ENCODE measurements at places on chromosomes 13 and 19.

DNA sequence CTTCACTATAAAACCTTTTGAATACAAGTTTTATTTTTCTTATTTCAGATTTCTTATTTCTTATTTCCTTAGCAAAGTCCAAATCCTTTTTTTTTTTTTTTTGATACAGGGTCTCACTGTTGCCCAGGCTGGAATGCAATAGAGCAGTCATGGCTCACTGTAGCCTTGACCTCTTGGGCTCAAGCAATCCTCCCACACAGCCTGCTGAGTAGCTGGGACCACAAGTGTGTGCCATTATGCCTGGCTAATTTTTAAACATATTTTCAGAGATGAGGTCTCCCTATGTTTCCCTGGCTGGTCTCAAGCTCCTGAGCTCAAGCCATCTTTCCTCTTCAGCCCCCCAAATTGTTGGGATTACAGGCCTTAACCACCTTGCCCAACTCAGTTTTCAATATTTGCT is 334.3 kb downstream of the DLEU7 start:
- no peak for DNase-seq

DNA sequence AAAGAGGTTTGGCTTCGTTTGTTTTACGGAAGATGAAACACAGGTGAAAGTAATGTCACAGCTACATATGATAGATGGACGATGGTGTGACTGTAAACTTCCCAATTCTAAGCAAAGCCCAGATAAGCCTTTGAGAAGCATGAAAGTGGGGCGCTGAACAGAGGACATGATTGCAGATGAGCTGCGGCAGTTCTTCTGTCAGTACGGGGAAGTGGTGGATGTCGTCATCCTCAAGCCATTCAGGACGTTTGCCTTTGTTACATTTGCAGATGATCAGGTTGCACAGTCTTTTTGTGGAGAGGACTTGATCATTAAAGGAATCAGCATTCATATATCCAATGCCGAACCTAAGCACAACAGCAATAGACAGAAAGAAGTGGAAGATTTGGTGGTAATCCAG is 111.5 kb upstream of the DIAPH3 start:
- no peak for DNase-seq

- no peak for DNase-seq
These were observed 23.4 kb downstream of the MBD3L2B start for GRCh38 chr19:6997679-6998445.

DNA sequence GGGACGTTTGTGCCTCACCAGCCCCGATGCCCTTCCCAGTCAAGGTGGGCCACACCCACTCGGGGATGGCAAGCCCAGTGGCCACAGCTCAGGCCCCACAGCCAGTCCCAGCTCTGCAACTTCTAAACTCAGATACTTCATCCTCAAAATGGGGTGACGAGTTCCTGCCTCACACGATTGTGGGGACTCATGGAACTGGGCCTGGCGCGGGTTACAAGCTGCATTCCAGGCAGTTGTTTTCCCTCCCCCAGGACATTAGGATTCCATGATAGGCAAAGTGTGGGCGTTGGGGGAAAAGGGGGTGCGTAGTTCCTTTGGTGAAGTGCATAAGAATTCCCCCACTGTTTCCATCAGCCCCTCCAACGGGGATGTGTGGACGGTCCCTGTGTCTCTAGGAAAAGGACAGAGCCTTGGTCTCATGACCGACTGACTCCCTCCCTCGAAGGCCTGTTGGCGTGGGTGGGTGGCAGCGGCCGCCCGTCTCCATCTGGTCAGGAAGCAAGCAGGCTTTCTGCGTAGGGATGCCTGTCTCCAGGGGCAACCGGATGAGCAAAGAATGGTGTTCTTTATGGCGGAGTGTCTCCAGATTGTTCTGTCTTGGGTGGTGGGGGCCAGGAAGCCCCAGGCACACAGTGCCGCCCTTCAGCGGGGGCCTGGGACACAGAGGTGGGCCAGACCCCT is 21.1 kb upstream of the NPAS1 start:
- DNase-seq, result no peak

GRCh38 chr13:61084988-61085387 is 330.7 kb downstream of the PCDH20 start:
- DNase-seq, result no peak

GRCh38 chr19:16366056-16366432 is 41.4 kb downstream of the KLF2 start:
- no peak for DNase-seq

- DNase-seq, result no peak
These were observed 39.5 kb upstream of the TEX29 start for GRCh38 chr13:111280681-111281585.

GRCh38 chr13:93953841-93954240 is 525.6 kb downstream of the DCT start:
- no peak for DNase-seq

DNA sequence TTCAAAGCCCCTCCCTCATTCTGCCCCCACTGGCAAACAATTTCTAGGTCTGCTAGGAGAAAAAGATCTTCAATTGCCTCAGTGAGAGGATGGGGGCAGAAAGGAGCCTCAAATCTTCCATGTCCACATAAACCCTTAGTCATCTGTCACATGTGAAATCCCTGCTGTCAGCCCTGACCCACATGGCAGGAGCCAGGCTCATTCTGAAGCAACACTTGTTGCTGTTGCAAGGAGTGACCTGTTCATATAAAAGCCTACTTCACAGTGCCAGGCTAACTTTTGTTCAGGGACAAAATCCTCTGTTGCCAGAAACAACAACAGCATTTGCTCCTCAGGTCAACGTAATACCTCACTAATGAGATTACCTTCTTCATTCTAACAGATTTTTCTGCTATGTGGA is 70.5 kb downstream of the IRS2 start:
- no peak for DNase-seq

DNA sequence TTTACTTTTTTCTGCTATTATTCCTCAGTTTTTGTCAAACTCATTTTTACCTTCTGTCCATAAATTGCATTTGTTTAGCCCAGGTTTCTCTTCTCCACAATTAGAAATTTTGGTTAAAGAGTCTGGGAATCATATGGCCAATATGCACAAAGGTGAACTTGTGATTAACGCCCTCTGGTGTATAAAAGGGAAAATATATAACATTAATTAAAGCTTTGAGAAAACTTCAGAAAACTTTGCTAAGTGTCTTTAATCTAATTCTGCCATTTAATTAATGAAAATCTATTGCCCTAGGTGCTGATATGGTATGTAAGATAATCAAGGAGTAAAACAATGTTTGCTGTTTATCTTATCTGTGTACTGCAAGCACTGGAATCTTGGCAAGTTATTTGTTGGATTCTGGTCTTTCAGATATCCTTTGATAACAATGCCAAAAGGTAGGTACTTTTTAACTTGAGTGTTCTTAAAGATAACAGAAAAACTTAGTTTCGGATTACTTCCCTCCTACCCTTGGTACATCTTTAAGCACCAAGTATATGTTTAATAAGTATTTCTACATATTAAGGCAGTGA is 402.6 kb downstream of the SUCLA2 start:
- DNase-seq, result no peak

GRCh38 chr13:114104655-114105520 is 27.5 kb downstream of the RASA3 start:
- no peak for DNase-seq

DNA sequence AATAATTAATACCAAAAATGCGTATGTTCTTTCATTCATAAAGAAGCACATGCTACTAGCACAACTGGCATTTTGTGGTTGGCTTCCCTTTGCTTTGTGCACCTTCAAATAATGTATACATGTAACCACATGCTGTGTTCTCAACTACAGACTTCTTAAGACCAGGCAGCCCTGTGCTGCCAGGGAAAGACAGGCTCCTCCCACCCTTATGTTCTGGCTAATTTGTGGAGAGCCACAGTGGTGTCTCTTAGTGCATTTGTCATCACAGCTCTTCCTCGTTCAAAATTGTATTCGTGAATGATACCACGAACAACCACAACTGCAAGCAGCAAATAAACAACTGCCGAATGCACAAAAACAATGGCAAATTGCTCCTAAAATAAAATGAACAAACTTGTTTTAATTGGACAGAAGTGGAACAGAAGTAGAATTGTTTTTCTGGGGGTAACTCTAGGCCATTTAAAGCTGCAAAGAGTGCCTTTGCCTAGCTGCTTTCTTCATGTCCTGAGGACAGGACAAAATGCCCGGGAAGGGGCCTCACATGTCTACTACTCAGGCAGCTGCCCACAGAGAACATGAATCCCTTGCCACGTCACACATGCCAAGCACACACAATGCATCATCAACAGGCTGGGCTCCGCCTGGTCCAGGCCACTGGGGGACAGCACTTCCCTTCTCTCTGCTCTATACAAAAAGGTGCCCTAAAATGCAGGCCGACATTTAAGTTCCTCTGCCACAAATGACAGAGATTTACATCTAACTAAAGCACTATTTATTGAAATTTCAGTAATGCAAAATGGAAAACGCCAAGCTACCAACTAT is 21.7 kb downstream of the IRS2 start:
- DNase-seq, result no peak

- DNase-seq, result no peak
These were observed 27.1 kb downstream of the LNX2 start for GRCh38 chr13:27593267-27593666.

DNA sequence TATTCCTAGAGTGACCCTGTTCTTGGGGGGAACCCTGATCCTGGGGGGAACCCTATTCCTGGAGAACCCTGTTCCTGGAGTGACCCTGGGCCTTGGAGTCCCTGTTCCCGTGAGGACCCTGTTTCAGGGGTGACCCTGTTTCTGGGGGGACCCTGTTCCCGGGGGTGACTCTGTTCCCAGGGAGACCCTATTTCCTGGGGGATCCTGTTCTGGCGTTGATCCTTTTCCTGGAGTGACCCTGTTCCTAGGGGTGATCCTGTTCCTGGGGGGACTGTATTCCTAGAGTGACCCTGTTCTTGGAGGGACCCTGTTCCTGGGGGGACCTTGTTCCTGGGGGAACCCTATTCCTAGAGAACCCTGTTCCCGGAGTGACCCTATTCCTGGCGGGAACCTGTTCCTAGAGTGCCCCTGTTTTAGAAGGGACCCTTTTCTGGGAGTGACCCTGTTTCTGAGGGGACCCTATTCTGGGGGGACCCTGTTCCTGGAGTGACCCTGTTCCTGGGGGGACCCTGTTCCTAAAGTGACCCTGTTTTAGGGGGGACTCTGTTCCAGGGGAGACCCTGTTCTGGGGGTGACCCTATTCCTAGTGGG is 15.0 kb downstream of the GNA15 start:
- no peak for DNase-seq

- DNase-seq, result no peak
These were observed 60.7 kb upstream of the GPR183 start for GRCh38 chr13:99367663-99368448.

DNA sequence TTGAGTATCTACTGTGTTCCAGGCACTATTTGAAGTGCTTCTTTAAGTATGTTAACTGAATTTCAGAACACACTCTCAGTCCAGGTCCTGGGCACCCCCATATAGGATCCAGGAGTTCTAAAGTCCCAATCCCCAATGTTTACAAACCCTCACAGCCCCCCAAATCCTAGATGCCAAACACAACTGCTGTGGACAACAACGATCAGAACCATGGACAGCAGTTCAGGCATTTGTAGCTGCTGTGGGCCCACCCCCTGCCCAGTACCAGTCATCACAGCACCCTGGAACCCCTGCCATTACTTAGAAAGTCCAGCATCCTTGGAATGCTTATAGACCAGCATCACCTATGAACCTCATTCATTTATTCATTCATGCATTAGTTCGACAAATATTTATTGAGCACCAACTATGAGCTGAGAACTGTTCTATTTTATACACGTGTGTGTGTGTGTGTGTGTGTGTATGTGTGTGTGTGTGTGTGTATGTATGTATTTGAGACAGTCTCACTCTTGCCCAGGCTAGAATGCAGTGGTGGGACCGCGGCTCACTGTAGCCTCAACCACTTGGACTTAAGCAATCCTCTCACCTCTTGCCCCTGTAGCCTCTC is 19.3 kb upstream of the SDHAF1 start:
- DNase-seq, result no peak

DNA sequence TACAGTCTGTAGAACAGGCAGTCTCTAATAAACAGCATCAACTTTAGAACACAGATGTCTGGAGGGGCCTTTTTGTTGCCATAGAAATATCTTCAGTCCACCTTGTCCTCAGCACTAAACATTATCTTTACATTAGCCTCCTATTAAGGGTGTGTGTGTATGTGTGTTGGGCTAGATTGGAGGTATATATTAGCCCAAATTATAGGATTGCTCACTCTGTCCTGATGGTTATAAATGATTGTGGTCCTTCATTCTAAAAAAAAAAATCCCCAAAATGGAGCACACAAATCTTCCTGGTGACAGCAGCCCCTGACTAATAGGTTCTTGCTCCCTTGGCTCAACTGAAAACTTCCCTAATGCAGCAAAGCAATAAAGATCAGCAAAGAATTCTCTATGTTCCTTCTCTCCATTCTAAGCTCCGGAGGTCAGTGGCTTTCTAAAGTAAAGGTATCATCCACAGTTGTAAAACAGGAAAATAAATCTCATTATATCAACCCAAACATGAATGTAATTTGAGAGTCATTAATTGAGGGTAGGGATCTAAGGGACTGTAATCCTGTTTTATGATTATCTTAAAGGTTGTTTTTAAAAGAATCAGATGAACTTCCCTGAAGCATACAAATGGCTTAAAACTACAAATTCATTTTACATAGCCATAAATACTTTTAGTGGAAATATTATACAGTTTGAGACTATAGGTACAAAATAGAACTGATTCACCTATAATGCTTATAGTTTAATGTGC is 232.7 kb downstream of the KLF12 start:
- DNase-seq, result no peak

DNA sequence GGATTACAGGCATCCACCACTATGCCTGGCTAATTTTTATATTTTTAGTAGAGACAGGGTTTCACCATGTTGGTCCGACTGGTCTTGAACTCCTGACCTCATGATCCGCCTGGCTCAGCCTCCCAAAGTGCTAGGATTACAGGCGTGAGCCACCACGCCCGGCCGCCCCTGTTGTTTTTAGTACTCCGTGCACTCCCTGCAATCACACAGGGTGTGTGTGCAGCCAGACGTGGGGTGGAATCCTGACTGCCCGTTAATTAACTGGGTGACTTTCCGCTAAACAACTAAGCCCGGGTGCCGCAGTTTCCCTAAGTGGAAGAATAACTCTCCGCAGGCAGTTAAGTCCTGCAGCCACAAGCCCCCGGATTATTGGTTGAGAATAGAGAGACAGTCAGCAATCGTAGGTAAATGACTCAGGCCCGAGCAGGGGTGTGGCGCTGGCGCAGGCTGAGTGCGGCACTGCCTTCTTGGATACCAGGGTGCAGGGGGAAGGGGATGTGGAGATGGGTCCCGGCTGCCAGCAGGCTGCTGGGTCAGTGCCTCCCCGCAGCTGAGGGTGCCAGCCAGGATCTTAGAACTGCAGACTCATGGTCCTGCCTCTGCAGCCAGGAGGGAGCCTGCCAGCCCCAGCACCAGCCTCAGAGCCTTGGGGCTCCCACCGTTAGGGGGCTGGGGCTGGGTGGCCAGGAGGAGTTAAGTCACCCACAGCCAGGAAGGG is 6.1 kb upstream of the FXYD3 start:
- no peak for DNase-seq

DNA sequence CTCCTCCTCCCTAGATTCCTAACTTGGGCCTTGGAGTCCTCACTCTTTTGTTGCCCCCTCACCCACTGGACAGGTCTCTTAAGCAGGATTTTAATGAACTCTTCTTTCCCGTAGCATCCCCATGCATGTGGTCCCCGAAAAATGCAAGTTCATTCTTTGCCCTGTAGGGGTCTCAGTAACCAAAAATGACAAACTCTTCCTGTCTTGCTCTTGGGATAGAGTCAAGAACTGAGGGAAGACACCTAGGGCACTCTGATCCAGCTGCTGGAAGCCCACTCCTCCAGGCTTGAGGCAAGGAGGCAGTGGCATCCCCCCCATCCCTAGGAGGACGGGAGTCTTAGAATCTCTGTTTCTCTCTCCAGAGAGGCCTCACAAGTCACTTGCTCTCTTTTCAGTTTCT is 987.0 kb downstream of the DIAPH3 start:
- no peak for DNase-seq
